ENCODE measurements at places on chromosomes 6 and 20.

GRCh38 chr6:41077536-41077935 is 4.8 kb downstream of the NFYA start:
- DNase-seq: no peak

- no peak for DNase-seq
Measured at GRCh38 chr6:80223743-80224212, 117.3 kb downstream of the BCKDHB start.

- no peak for DNase-seq
Measured at GRCh38 chr6:36650848-36651478, 27.6 kb upstream of the CDKN1A start.

DNA sequence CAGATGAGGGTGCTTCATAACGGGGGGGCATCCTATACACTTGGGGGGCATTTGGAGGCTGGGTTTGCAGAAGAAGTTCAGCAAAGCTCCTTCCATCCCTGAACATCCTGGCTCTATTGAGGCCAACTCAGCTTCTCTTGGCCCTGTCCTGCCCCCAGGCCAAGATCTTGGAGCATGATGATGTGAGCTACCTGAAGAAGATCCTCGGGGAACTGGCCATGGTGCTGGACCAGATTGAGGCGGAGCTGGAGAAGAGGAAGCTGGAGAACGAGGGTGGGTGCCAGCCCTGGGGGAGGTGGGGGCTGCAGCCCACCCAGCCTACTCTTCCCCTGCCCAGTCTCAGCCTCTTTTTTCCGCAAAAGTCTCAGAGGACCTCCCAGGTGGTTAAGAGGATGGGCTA is 17.2 kb downstream of the GDAP1L1 start:
- DNase-seq: no peak

GRCh38 chr6:151702851-151703658 is 104.4 kb upstream of the ESR1 start:
- no peak for DNase-seq

GRCh38 chr20:61753316-61753942 is 312.3 kb downstream of the TAF4 start:
- DNase-seq: no peak

DNA sequence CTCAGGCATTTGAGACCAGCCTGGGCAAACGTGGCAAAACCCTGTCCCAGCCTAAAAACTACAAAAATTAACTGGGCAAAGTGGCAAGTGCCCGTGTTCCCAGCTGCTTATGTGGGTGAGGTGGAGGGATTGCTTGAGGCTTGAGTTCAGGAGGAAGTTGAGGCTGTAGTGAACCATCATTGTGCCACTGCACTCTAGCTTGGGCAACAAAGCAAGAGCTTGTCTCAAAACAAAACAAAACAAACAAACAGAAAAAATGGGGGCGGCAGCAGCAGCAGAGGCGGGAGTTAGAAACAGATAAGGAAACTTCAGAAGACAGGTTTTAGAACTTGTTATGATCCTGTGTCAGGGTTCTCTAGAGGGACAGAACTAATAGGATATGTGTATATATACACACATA is 49.0 kb downstream of the SCAF8 start:
- DNase-seq: no peak

GRCh38 chr6:63600136-63600535 is 27.9 kb downstream of the LOC128125822 start:
- DNase-seq: no peak

DNA sequence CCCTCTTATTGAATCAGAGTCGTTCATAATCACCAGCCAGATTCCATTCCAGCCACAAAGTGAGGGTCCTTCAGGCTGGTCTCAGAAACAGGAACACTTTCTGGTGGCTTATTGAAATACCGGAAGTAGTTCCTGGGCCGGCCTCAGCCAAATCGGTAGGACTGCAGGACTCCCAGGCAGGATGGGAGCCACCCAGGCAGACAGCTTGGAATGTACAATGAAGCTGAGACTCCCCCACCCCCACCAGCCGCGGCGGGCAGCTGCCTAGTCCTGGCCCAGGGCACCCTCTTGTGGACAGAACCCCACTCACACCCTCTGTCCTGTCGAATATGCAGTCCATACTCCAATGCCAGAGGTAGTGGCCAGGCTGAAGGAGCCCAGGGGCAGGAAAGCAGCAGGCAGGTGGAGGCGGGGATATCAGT is 43.8 kb downstream of the MDFI start:
- peak; percentile 76 for DNase-seq

GRCh38 chr6:11374036-11375010 is 141.9 kb upstream of the NEDD9 start:
- DNase-seq: no peak

DNA sequence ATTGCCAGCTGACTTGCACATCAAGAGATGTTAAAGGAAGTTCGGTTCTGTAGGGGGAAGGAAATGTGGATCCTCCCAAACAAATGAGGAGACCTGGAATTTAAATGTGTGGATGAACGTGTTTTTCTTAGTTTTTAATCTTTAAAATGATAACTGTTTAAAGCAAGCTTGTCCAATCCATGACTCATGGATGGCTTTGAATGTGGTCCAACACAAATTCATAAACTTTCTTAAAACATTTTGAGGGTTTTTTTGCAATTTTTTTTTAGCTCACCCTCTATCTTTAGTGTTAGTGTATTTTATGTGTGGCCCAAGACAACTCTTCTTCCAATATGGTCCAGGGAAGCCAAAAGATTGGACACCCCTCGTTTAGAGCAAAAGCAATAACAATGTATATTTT is 12.6 kb downstream of the TUBB2B start:
- no peak for DNase-seq

- no peak for DNase-seq
Measured at GRCh38 chr6:94005835-94006234, 586.5 kb upstream of the EPHA7 start.

- no peak for DNase-seq
Measured at GRCh38 chr6:41707565-41708200, 27.7 kb downstream of the TFEB start.

- DNase-seq: no peak
Measured at GRCh38 chr20:22711971-22712755, 127.8 kb upstream of the FOXA2 start.

- DNase-seq: no peak
Measured at GRCh38 chr6:114096561-114097172, 125.7 kb upstream of the HDAC2 start.

GRCh38 chr20:42110301-42110700 is 492.1 kb upstream of the CHD6 start:
- no peak for DNase-seq

- no peak for DNase-seq
Measured at GRCh38 chr6:52877168-52877567, 32.3 kb downstream of the GSTA3 start.

DNA sequence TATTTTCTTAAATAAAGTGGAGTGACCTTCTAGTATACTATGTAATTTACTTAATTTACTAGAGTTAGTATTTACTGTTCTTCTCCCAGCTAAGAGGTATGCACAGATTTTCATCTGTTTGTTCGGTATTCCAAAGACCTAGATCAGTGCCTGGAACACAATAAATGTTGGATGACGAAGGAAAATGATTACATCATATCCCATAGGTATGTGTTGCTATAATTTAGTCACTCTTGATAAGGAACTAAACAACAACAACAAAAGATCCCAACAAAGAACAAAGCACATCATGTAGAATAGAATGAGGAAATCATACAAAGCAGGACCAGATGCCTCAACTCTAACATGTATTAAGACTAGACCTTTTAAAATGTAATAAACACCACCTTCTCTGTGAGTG is 89.6 kb upstream of the ADGRF1 start:
- no peak for DNase-seq

- DNase-seq: no peak
Measured at GRCh38 chr20:64146936-64147477, 17.2 kb upstream of the MYT1 start.

- DNase-seq: no peak
Measured at GRCh38 chr6:146305092-146305491, 238.5 kb upstream of the RAB32 start.

- peak; percentile 47 for DNase-seq
Measured at GRCh38 chr6:24581084-24581669, 64.8 kb downstream of the KIAA0319 start.

- DNase-seq: no peak
Measured at GRCh38 chr6:168507297-168507696, 66.3 kb downstream of the SMOC2 start.

Measured in NCI-H187 (cell line).